ENCODE measurements at places on chromosomes 7 and 10.

- DNase-seq, result no peak
Observed at GRCh38 chr10:24901686-24902399, 50.6 kb downstream of the PRTFDC1 start.

DNA sequence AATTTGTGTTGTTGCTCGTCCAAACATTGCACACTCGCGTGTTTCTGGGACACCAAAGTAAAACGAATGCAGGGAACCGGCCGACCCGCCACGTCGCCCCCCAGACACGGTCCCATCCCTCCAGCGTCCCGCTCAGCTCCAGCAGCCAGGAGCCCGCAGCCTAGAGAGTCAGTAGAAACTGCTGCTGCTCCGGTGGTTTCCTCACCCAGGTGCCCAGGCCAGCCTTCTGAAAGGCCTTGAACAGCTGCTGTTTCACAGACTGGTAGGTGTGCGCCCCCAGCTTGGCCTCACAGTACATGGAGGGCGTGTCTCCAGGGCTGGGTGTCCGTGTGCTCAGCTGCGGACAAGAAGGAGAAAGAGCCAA, 126.8 kb downstream of the WDR37 start:
- no peak for DNase-seq

GRCh38 chr10:58971796-58972491, 204.5 kb upstream of the PHYHIPL start:
- DNase-seq, result no peak

GRCh38 chr7:131889572-131890150, 333.2 kb upstream of the PODXL start:
- no peak for DNase-seq

All from stimulated activated CD8-positive, alpha-beta memory T cell treated with anti-CD3 and anti-CD28 coated beads, Interleukin-4, amount 100 ng/mL, for 4 hours (primary cell).